ENCODE measurements at places on chromosomes 7 and 10.

DNA sequence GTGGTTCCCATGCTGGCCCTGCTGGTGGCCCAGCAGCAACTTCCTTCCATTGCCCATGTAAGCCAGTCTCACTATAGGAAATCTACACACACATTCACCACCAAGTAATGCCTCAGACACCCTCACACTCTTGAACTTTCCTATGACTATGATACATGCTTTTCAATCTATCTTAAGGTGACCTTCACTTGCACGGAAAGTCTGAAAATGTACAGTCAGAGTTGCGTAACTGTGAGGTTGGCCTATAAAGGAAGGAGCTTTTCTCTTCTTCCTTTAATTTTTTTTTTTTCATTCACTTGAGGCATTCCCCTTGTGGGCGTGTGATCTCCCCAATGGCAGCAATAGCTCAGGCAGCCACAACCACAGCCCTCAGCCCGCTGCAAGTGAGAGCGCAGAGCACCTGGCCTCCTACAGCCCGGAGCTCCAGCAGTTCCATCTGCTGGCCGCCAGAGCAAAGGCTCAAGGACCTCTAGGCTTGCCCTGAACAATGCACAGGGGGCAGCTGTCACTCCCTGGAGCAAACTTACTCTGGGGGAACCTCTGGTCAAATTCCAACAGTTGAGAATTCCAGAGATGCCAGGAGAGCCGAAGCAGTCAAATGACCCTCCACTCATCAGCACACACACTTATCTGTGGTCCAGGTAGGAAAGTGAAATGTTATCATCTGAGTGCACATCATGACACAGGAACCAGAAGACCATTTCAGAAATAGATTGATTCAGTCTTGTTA lies 123.1 kb upstream of the ADO start:
- peak; percentile 67 for DNase-seq

DNA sequence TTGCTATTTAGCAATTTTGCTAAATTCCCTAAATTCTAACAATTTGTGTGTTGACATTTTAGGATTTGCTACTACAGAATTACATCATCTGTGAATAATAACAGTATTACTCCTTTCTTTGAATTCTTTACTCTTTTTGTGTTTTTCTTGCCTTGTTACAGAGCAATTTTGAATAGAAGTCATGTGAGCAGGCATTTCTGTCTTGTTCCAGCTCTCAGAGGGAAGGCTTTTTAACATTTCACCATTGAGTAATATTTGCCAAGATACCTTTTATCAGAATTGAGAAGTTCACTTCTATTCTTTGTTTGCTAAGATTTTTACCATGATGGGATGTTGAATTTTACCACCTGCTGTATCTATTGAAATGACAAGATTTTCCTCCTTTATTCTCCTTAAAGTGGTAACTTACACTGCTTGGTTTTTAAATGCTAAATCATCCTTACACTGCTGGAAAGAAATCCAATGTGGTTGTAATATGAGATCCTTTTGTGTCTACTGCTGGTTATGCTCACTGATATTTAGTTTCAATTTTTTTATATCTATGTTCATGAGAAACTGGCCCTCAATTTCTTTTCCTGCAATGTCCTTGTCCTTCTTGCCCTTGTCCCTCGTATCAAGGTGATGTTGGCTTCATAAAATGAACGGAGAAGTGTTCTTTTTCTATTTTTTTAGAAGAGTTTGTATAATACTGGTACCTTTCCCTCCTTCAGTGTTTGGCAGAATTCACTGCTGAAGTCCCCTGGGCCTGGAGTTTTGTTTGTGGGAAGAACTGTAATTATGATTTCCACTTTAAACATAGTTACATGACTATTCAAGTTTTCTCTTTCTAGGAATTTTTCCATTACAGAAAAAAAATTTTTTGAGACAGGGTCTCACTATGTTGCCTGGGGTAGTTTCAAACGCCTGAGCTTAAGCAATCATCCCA lies 50.3 kb upstream of the ATP6V0A4 start:
- no peak for DNase-seq

GRCh38 chr10:60340973-60341372 lies 48.7 kb downstream of the ANK3 start:
- DNase-seq = no peak

- DNase-seq = no peak
These were observed 117.3 kb downstream of the TRRAP start for GRCh38 chr7:98995523-98996149.

GRCh38 chr7:3338161-3338560 lies 37.1 kb downstream of the SDK1 start:
- no peak for DNase-seq

GRCh38 chr10:14477408-14477710 lies 146.6 kb upstream of the FRMD4A start:
- DNase-seq = no peak

- no peak for DNase-seq
These were observed 134.5 kb downstream of the WNT2 start for GRCh38 chr7:117188376-117188775.

GRCh38 chr10:131068311-131068710 lies 243.2 kb downstream of the TCERG1L start:
- no peak for DNase-seq

GRCh38 chr10:125064681-125065492 lies 95.5 kb downstream of the CTBP2 start:
- DNase-seq = no peak

- DNase-seq = no peak
These were observed 5.7 kb downstream of the ZNF22 start for GRCh38 chr10:45006276-45007030.

GRCh38 chr7:111011520-111011919 lies 79.4 kb upstream of the LRRN3 start:
- DNase-seq = no peak

GRCh38 chr7:102834999-102835398 lies 77.8 kb upstream of the LRRC17 start:
- DNase-seq = no peak

Measured in activated CD4-positive, alpha-beta T cell treated with anti-CD3 and anti-CD28 coated beads for 24 hours (primary cell).